ENCODE measurements at places on chromosomes 7 and 10.

DNA sequence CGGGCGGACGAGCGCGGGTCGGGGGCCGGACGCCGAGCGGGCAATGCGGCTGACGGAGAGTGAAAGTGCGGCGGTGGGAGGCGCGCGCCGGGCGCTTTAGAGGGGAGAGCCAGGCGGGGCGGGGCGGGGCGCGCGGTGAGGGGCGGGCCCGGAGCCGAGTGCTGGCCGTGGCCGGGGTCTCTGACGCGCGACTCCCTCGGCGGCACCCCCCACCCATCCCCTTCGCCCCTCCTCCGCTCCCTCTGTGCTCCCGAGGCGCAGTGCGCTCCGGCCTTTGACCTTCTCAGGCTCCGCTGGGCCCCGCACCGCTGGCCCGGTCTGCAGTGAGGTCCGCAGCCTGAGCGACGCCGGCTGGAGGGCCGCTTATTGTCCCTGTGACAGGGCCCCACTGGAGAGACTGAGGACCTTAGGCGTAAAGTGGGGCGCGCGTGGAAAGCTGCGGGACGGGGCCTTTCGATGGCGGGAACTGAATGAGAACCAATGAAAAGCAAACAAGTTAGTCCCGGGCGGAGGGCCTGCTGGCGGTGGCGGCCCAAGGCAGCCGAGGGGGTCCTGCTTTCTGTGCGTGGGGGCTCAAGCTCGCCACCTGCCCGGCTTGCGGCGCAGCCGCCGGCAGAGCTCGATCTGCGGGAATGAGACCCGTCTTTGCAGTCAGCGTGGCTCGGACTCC lies at the start of gene CXCL12:
TSS of gene CXCL12 (minus strand) at position 72 of the 670 bp plus-strand sequence. CDS start 92 bp downstream, outside the sequence.
- DNase-seq: no peak

GRCh38 chr10:974038-974784 lies 14.0 kb upstream of the GTPBP4 start:
- no peak for DNase-seq

- DNase-seq: no peak
Measured at GRCh38 chr7:44415510-44415909, 74.9 kb downstream of the NUDCD3 start.

DNA sequence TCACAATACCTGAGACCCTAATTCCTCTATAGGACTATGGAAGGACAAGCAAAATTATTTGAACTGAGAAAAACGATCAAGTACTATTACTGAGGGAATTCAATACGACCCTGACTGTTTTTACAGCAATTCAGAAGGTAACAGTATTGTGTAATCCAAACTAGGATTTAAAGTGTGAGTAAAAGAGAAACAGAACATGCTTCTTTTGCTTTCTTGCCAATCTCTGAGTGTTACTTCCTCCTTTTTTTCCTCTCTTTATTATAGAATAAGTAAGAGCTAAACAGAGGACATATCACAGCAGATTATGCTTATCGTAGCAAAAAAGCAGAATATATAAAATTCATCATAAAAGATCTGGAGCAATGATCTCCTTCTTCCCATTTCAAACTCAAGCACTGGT lies 292.1 kb downstream of the THSD7A start:
- DNase-seq: no peak

DNA sequence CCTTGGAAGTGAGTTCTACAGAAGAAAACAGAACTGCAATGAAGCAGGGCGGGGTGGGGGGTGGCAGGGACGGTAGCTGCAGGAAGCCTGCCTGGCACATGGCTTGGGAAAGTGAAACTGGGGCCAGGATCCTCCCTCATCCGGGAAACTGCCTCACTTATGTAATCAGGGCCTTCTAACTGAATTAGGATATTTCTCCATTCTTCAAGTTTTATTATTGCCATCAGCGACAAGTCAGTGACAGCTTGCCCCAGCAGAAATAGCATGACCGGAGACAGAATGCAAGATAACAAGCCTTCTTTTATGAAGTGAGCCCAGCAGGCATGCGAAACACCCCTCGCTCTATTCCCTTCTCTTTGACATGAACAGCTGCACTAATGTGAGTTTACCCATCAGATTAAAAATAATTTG lies 77.5 kb upstream of the CACUL1 start:
- no peak for DNase-seq

- DNase-seq: no peak
Measured at GRCh38 chr7:151904270-151904669, 27.4 kb upstream of the PRKAG2 start.

DNA sequence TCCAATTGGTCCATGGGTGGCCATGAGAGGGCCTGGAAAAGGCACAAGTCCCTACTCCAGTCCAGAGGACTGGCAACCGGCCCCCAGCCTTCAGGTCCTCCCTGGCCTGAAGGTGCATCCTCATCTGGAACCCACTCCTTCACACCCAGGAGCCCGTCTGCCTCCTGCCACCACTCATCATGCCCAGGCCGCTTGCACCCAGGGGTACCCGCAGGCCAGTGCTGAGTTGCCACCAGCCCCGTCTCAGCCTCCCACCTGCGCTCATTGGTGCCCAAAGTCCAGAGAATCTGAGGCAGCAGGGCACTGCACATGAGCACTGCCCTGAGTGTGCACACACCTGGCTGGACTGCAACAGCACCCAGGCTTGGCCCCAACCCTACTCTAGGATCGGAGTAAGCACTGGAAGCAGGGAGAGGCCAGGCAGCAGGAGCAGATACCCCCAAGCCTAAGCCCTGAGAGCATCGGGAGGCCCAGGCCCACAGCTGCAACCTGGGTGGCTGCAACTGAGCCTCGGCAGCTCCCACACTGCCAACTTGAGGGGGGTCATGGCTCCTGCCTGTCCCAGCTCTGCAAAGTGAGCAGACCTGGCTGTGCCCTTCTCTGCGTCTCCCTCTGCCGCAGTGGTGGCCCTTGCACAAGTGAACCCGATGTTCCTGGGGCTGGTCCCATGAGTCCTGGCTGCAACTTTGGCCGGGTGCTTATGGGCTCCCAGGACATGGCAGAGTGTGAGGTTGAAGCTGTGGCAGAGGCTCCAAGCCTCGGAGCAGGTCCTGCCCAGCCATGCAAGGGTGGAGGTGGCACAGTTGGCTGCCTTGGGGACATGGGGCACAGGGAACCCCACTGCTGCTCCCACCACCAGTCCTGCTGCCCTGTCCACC lies 44.3 kb downstream of the TCERG1L start:
- DNase-seq: no peak

DNA sequence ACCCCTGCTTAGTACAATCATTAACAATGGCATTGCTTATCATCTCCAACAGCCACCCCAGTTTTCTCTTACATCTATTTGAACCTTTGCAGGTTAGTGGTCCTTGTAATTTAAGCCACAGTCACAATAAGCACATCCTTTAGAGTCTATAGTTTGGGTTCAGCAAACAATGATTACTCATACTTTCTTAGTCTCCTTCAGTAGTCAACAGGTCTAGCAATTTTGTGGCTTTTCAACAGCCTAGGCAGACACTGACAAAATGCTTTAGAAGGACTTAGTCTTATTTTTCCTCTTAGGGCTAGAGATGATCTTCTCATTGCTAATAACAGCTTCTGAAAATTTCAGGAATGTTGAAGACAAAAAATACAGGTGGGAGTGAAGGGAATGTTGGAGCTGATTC lies 32.3 kb upstream of the FAM204A start:
- no peak for DNase-seq

DNA sequence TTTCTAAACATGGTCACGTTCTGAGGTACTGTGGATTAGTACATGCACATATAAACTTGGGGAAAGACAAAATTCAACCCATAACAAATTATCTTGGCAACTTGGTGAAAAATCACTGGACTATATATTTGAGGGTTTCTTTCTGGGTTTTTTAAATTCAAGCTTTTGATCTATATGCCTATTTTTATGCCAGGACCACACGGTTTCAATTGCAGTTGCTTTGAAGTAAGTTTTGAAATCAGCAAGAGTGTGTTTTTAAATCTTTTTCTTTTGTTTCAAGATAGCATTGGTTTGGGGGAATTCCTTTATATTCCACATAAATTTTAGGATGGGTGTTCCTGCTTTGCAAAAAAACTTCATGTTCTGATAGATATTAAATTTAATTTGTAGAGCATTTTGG lies 406.4 kb upstream of the VWC2 start:
- DNase-seq: no peak

DNA sequence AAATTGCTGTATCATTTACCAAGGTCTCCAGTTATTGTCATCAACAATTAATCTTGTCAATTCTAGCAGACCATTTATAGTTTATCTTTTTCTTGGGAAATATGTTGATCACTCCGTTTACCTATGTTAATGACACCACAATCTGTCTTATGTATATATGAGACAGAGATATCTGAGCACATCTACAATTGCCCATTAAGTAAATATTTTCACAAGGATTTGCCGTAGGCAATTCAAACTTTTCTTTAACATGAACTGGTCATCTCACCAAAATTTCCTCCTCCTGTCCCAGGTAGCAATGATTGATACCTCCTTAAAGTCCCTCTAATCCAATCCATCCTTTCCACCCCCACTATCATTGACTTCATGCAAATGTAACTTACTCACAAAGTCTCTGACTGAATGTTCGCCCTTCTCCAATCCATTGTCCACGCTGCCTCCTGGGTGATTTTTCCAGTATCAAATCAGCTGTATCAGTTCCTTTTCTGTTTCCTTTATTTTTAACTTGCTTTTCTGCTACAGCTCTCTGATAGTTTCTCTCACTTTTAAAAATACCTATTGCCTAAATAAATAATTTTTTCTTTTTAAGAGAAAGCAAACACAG lies 138.3 kb downstream of the GNAT3 start:
- no peak for DNase-seq

DNA sequence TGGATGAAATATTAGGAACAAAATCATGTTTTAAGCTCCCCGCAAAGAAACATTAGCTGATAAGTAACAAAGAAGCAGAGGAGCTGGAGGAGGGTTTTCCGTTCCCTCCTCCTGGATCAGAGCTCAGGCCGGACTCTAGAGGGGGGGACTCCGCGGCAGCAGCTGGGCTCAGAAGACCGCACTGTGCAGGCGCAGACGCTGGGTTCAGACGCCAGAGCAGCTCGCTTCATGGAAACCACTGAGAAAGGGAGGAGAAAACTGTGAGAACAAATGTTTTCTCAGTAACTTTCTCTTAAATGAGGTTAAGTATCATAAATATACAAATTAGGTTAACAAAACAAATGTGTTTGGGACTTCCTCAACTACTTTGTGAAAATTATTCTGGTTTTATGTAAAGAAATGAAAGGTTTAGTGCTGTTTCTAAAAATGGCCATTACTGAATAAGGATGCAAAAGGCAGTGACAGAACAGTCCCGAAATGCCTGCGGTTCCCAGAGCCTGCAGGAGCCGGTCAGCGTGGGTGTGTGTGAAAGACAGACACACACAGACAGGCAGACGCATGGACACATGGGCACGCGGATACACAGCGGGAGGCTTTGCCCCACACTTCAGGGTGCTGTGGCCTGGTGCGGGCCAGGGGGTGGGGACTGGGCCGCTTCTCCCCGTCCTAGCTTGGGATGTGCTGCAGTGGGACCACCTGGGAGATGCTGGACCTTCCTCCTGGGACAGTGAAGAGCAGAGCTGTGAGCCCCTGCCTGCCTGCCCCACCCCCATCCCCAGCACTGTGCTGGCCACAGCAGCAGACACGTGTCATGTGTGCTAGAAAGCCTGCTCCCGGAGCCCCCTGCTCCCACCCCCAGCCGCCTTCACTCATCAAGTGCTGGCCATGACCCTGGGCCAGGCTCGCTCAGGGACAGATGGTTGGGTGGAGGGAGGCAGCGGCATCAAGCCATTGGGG lies 20.3 kb upstream of the ADGRA1 start:
- DNase-seq: no peak

DNA sequence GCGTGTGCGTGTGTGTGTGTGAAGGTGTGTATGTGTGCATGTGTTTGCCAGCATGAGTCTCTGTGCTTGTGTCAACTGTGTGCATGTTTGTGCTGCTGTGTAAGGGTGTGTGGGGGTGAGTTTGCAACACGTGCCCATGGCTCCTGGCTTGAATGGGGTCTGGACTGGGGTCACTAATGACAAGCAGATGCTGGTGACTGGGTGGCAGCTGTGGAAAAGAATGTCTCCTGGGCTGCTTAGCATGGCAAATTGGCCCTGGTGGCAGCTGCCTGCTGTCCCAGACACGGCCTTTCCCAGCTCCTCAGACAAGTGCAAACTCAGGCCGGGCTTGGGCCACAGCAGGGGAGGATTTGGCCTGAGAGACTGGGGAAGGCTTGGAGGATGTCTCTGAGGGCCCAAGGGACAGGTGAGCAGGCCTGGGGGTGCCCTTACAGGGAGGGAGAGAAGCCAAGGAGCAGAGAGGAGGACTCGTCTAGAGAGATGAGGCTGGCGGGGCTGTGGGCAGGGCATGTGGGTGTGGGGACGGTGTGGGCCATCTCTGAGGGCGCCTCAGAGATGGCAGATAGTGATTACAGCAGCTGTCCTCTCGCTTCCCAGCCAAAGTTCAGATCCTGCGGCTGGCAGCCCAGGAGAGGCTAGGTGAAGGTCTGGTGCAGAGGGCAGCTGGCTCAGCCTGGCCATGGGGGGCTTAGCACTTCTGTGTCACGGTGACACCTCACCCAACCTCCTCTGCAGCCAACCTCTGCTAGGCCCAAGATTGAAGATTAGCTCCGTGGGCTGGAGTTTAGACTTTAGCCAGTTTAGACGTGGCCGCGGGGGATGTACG lies 1.5 kb downstream of the AQP1 start:
- DNase-seq: no peak

- DNase-seq: no peak
Measured at GRCh38 chr10:12482587-12482986, 133.2 kb downstream of the CAMK1D start.

- no peak for DNase-seq
Measured at GRCh38 chr7:118094044-118094443, 89.9 kb upstream of the LSM8 start.

- no peak for DNase-seq
Measured at GRCh38 chr10:16787361-16787791, 29.8 kb downstream of the RSU1 start.

GRCh38 chr7:46513447-46513848 lies 592.4 kb upstream of the IGFBP3 start:
- no peak for DNase-seq

DNA sequence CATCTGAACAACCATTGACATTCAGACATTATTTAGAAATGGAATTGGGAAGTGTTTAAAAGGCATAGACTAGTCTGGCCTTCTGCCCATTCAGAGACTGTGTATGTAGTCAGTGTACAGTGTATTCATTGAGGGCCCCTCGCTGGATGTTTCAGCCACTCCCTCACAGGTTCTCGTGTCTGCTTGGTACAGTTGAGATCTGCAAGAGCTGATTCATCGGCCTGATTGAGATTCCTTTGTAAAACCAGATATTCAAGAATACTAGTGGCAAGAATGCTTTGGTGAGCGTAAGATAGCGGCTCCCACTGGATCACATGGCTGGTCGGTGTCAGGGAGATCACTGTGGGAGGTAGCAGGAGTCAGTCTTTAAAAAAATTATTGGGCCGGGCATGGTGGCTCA lies 119.5 kb downstream of the TCF7L2 start:
- DNase-seq: no peak

DNA sequence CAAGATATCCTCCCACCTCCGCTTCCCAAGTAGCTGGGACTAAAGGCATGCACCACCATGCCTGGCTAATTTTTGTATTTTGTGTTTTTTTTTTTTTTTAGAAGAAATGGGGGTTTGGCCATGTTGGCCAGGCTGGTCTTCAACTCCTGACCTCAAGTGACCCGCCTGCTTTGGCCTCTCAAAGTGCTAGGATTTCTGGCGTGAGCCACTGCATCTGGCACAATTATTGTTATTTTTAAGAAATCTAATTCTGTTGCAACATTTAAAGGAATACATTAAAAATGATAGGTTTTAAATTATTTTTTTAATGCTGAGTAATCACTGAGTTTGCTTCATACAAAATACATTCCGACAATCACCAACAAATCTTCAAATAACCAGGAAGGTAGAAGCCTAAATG lies 178.1 kb upstream of the SEMA3E start:
- no peak for DNase-seq

GRCh38 chr7:121003986-121004685 lies 15.6 kb downstream of the CPED1 start:
- no peak for DNase-seq

- no peak for DNase-seq
Measured at GRCh38 chr7:25831062-25831691, 320.8 kb upstream of the NFE2L3 start.

Measured in Peyer's patch (tissue), 4 donors.